ENCODE measurements at places on chromosomes 2 and 18.

DNA sequence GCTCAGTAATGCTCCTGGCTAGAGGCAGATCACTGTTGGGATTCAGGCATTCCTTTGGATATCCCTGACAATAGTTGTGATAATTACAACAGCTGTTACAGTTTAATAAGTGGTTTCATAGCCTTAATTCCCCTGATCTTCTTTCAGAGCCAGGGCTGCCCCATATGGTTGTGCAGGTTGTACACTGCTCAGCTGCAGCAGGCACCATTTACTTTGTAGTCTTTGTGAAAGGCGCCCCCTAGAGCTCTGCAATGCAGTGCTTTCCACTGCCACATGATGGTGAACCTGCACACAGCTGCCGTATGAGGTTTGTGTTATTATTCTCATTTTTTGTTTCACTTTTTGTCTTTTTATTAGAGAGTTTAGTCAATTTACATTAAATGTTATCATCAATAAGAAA is 239.1 kb downstream of the KCNS3 start:
- peak; percentile 16 for DNase-seq

DNA sequence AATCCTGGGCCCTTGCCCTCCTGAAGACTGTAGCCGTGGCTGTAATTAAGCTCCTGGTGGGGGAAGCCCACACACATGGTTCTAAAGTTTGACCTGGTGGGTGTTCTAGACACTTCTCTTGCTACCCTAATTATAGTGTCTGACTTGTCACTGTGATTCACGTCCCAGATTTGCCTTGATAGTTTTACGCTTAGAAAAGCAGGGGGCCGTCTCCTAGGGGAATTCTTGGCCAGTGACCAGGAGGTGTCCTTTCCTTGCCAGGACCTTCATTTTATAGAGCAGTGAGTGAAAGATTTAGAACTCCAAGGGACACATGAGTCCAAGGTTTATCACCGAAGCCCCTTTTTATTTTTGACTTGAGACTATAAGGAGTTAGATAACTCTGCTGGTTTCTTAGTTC is 9.0 kb downstream of the TMEM214 start:
- no peak for DNase-seq

DNA sequence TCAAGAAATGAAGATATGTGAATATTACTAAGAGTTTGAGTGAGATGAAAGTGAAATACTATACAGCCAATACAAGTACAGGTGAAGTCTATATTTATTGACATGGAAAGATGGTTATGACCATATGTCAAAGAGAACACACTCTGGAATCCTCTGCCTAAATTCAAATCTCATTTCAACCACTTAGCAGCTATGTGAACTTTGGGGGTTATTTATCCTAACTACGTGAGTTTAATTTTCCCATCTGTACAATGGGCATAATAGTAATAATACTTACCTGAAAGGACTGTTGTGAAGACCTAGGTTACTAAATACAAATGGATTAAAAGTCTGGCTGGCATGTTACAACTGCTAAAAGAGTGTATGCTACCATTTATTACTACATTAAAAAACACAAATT is 79.6 kb downstream of the ROCK2 start:
- no peak for DNase-seq

DNA sequence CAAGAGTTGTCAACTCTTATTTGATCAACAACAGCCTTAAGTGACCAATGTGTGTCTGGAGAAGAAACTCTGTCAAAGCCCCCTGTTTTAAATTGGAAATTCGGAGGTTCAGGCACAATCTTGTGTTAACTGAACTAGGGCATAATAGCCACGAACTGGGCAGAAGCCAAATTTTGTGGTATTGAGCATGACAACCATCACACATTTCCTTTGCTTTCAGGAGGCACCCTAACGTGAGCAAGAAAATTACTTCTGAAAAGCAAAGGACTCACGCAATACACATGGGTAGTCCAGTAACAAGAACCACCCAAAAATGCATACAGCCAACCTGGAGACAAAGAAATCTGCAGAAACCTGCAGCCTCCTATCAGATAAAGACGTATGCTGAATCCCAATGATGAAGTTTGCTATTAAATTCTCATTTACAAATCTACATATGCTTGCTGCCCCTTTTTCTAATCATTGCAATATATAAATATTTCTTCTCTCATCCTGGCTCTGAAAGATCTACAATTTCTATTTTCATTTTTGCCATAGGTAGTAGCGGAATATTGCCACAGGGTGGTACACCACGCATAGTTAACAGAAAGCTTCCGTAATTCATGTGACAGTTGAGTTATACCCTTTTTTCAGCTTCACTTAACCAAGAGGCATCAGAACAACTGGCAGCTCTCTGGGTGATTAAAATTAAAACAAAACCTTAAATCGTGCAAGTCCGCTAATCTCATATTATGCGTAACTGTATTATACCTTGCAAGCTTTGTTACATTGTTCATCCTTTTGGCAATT is 495.8 kb downstream of the NRXN1 start:
- no peak for DNase-seq

DNA sequence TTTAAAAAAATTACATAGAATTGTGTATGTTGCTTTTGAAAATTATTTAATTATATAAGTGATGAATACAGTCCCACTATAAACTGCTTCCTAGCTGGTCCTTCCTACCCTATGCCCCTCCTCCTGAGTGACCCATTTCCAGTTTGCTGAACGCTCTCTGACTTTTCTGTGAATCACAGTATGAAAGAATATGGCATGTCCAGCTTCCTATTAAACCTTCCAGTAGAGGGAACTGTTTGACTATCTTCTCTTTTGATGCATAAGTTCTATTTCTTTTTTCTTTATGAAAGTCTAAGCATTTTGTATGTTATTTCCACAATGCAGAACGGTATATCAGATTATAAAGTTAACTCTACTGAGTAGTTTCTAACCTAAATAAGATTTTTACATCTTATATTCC is 41.3 kb downstream of the PSMG2 start:
- no peak for DNase-seq

- DNase-seq: no peak
Measured at GRCh38 chr18:79740521-79741361, 57.0 kb upstream of the KCNG2 start.

GRCh38 chr2:24104906-24105305 is 18.2 kb downstream of the PFN4 start:
- no peak for DNase-seq

GRCh38 chr2:70080610-70081200 is 6.6 kb upstream of the PCBP1 start:
- DNase-seq: no peak

DNA sequence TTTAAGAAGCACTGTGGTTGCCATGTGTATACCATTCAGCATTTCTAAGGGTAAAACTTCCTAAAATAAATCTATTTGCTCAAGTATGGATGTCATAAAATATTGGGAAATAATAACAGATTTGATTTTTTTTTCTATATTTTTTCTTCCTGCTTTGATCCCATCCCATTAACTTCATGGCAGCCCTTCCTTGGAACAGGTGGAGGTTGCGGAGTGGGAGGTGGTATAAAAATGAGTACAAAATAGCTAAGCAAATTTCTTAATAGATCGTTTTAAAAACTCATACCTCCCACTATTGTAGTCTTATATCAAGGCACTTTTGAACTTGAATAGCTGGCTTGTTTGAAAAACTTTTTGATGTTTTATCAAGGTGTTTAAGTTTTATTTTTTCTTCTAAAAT is 152.1 kb upstream of the KYNU start:
- DNase-seq: no peak

GRCh38 chr2:16773080-16773713 is 107.6 kb upstream of the CYRIA start:
- peak; percentile 33 for DNase-seq

GRCh38 chr2:209097168-209097567 is 326.7 kb upstream of the MAP2 start:
- DNase-seq: no peak

- no peak for DNase-seq
Measured at GRCh38 chr2:26067980-26068507, 34.2 kb downstream of the RAB10 start.

GRCh38 chr2:172091761-172092566 is 6.7 kb downstream of the DLX1 start:
- DNase-seq: no peak

GRCh38 chr2:67186871-67187270 is 210.3 kb upstream of the ETAA1 start:
- no peak for DNase-seq

DNA sequence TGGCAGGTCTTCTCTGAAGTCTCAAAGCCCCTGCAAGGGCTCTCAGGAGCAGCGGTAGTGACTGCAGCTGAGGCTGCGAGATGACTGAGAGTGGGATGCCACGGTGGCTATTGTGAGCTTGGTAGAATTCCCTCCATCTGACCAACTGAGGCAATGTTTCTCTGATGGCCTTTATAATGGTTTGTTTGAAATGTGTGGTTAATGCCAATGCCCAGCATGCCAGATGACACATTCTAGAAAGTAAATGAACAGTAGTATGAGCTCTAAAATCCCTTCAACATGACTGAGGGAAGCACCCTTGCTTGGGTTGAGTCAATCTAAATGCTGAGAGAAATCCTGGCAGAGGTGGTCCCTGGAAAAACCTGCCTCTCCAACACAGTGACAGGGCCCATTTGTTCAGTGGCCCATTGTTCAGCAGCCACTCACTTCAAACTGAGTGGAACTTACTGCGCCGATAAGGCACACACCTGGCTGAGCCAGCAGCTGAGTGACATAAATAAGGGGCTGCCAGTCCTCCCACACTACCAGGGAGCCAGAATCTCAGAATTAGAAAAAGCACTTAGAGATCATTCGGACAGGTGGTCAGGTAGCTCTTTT is 31.7 kb downstream of the SULT1C2 start:
- DNase-seq: no peak

DNA sequence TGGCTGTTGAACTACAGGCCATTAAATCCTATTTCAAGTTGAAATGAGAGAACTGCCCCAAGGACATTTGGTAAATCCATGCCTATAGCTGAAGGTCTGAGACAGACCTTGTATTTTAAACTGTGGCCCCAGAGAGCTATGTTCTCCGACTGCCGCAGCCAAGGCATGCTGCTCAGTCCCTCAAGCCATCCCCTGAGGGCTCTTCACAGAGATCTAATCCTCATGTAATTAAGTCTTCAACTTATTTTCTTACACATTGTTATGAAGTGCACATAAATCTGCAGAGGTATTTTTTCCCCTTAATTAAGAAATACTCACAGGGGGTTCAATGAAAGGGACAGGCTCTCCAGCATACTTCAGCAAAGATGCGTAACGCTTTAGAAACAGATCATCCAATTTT is 50.6 kb downstream of the ABCG8 start:
- no peak for DNase-seq

GRCh38 chr18:27114842-27115241 is 70.3 kb downstream of the CHST9 start:
- DNase-seq: no peak

- DNase-seq: no peak
Measured at GRCh38 chr2:70250434-70250833, 2.0 kb upstream of the TIA1 start.

DNA sequence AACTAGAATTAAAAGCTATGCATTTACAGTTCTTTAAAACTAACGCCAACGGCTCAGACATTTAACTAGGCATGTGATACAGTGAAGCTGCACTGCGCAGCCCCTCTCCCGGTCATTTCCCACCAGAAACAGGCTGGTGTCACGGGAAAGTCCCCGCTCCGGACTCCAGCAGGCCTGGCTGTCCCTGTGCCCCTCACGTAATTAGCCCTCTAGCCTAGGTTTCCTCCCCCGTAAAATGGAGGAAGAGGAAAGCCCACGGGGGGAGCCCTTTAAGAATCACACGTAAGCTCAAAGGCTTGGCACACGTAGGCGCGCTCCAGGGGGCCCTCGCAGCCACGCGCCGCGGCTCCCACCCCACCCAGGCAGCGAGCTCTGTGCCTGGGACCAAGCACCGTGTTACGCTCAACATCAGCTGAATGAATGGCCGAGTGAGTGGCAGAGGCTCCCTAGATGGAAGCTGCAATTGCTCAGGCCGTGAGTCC is 48.0 kb downstream of the KCNIP3 start:
- no peak for DNase-seq

- DNase-seq: no peak
Measured at GRCh38 chr2:65231892-65232477, 4.4 kb downstream of the ACTR2 start.

DNA sequence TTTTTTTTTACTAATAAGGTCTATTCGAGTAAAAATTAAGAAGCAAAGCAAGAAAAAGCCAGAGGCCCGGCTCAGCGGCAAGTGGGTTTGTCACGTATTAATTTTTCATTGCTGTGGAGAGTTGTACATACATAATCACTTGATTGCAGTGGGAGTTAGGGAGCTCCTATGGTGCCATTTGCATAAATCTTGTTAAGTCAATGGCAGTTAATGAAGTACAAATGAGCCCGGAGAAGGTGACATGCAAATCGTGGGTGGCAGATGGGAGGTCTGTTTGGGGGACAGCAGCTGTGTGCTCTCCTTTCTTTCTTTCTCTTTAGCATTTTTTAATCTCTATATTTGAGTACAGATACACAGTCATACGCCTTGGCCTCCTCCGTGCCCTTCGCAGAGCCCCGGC is 317.0 kb downstream of the AGAP1 start:
- no peak for DNase-seq

DNA sequence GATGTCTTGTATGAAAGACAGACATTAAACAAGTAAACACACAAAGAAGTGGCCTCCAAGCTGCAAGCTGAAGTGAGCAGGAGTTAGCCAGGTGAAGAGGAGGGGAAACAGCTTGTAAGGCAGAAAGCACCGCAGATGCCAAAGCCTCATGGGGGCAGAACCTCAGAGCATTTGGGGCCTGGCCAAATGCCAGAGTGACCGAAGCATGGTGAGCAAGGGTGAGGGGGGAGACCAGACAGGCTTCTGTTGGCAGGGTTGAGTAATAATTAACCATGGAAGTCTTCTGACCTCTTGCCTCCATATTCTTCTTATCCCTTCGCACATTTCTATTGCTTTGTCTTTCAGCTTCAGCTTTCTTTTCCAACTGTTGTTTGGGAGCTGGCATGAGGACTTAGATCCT is 5.6 kb downstream of the QPCT start:
- peak; percentile 52 for DNase-seq

GRCh38 chr2:40138314-40138713 is 313.6 kb downstream of the SLC8A1 start:
- no peak for DNase-seq

DNA sequence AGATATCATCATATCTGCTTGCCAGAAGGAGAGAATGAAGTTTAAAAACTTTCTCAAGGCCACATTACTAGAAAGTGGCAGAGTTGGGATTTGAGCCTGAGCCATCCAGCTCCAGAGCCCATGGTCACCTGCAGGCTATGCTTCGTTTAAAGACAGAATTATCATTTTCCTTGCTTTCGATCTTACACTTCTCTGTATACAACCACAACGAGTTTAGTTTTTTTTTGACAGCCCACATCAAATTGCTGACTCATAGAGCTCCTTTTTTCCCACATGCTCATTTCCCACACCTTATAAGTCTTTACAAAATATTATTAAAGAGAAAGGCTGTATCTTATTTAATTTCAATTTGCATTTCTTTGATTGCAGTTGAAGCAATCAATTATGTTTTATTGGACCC is 6.5 kb downstream of the PLEK start:
- DNase-seq: no peak

GRCh38 chr2:217698691-217699090 is 304.1 kb downstream of the TNS1 start:
- no peak for DNase-seq

Measured in body of pancreas (tissue), 4 donors.